AG04450 (cell line): ENCODE measurements at places on chromosomes 2 and 18. TPM values are rescaled to one million over a fixed set of nuclear protein-coding genes. Genes with fewer than 3 reads are reported as not detected.

- no peak for DNase-seq
Measured at GRCh38 chr2:136098441-136098840, 19.5 kb downstream of the CXCR4 start.

- DNase-seq, result no peak
Measured at GRCh38 chr2:64250751-64251423, 106.7 kb upstream of the PELI1 start.

GRCh38 chr2:74849228-74849892, 15.4 kb downstream of the HK2 start:
- no peak for DNase-seq

- no peak for DNase-seq
Measured at GRCh38 chr2:43107679-43108078, 118.7 kb downstream of the ZFP36L2 start.

DNA sequence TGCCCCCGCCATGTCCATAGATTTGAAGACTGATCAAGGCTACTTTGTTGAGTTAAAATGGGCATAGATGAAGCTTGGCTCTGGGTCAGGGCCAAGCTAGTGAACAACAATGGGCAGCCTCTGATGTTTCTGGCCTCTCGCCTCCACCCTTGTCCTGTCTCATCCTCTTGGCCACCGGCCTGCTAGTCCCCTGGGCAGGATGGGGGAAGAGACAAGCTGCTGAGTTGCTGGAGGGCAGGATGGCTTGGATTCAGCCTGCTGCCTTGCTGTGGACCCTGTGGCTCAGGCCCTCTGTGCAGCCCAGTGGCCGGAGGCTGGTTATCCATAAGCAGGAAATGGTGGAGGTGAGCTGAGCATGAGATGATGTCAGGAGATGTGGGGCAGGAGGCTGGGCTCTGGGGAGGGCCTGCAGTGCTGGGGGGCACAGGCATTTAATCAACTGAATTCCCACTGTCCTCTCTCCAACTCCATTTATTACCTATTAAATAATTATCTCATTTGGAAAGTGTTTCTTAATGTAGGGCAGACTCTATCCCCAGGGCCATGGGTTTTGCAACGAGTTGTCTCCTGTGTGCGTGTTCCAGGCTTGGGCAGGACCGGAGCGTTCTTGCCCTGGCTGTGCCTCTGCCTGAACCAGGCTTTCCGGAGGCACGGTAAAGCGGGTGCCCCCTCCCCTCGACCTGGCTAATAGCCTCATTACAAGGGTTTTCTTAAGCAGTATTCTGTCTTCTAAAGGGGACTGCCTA, 122.9 kb downstream of the GLI2 start:
- no peak for DNase-seq

DNA sequence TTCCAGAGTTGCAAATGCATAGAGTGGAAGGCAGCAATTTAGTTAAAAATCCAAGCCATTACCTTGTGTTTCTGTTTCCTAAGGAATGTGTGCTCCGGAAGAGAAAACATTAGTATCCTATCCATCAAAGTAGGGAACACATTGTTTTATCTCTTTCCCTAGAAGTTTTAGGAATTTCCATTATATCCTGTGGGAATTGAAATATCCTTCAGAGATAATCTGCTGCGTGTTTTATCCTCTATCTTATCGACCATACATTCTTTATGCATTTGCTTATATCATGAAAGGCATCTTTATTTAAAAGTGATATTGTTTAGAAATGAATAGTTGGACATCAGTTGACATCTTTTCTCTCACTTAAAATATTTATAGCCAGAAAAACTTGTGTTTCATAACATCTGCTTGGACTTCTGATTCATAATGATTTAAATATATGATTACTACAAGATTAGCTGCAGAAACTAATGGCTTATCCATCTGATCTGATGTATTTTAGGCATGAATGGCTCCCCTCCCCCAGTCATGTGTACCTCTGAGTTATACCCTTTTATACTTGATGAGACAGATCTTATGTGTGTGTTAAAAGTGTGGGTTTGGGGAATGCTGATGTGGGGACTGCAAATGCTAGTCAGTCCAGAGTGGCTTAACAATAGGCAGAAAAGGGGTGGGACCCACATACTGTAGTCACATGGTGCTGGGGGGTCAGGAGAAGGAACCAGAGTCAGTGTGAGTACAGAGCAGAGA, 136.2 kb upstream of the ARHGAP28 start:
- no peak for DNase-seq

Gene COLEC12
- 10.4 and 10.9 TPM in 2 replicates for polyA plus RNA-seq
